ENCODE measurements at places on chromosomes 2 and 18.

DNA sequence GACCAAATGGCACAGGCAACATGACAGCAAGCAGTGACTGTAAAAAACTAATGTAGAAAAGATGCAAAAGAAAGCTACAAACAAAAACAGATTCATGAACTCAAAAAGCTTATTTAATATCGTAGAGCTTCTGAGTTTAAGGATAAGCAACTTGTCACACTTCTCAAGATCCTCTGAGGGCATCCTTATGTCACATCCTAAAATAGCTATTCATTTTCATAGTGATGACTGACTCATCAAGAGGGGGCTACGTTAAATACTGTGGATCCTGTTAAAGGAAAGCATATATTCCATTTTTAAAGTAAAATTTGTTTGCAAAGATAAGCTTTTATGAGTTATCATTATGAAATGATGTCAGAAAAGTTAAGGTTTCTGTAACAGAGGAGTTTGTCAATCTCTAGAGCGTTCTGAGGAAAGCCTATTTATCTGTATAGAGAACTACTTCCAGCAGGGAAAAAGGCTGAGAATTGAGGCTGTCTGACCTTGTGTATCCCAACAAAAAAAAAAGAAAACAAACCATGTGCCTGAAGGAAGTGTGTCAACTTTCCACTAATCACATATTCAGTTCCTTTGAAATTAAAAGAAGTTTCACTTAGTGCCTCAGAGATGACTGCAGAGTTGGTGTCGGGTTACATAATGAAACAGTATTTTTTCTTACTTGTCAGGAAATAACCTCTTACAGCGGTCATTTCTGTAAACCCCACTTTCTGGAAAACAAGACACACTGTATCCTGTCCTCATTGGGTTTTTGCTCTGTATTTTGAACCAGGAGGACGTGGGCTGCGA, 115.5 kb downstream of the ESCO1 start:
- DNase-seq, result no peak

DNA sequence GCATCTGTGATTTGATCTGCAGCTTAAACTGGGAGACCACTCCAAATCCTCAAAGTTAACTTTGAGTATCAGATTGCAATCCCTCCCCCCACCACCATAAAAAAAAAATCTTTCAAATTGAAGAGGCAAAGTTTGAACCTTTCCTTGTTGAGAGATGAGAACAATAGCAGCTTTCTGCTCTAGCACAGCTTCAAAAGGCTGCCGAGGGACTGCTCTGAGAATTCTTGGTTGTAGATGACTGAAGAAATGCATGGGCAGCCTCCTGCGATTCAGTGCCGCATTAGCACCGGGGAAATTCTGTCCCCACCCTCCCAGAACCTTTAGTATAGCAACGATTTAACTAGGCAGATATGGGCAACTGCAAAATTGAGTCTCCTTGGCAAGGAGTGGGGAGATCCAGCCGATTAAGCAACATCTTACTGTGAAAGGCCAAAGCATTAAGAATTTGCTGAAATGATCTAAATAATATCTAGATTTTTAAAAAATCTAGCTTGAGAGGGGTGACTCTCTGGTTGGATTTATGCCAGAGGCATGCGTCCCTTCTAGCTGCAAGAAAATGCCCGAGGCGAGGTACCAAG, 3.9 kb upstream of the SP5 start:
- DNase-seq, result no peak

- DNase-seq, result no peak
These were observed 13.2 kb downstream of the REV1 start for GRCh38 chr2:99476629-99477028.

DNA sequence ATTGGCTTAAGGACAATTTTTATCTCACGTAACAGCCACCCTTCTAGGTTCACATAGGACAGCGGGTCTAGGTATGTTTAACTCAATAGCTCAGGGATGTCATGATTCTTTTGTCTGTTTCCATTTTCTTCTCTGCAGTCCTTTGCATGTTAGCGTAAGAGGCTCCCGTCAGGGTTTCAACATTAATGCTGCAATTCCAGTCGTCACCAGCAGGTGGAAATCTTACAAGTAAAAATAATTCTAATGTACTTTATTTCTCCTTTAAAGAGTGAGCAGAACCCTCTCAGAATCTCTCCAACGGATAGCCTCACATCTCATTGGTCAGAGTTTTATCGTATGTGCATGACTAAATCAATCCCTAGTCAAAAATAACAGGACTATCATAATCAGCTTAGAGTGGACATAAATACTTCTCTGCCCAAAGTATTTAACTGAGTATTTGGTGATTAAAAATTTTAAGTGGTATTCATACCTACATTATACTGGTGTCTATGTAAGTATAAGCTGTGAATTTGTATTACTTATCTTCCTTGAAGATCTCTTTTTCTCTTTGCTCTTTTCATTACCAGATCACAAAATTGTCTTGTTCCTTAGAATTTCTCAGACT, 487.2 kb upstream of the GCFC2 start:
- DNase-seq, result no peak

GRCh38 chr18:36354989-36355388, 57.5 kb downstream of the FHOD3 start:
- no peak for DNase-seq

DNA sequence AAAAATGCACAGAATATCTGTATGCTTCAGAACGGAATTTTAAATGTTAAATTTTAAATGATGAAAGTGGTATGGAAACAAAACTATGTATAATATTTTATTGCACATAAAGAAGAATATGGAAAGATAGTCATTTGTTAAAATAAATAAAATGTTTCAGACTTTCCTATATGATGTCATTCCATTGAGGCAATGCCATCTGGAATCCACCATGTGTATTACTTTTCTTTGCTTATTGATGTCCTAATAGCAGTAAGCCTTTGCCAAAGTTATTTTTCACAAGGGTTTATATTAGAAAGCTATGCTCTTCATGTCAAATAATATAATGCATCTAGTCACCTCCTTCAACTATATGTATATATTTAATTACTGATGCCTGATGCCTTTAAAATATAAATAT, 601.6 kb upstream of the PKDCC start:
- no peak for DNase-seq

GRCh38 chr18:37869051-37869450, 303.5 kb upstream of the CELF4 start:
- no peak for DNase-seq

DNA sequence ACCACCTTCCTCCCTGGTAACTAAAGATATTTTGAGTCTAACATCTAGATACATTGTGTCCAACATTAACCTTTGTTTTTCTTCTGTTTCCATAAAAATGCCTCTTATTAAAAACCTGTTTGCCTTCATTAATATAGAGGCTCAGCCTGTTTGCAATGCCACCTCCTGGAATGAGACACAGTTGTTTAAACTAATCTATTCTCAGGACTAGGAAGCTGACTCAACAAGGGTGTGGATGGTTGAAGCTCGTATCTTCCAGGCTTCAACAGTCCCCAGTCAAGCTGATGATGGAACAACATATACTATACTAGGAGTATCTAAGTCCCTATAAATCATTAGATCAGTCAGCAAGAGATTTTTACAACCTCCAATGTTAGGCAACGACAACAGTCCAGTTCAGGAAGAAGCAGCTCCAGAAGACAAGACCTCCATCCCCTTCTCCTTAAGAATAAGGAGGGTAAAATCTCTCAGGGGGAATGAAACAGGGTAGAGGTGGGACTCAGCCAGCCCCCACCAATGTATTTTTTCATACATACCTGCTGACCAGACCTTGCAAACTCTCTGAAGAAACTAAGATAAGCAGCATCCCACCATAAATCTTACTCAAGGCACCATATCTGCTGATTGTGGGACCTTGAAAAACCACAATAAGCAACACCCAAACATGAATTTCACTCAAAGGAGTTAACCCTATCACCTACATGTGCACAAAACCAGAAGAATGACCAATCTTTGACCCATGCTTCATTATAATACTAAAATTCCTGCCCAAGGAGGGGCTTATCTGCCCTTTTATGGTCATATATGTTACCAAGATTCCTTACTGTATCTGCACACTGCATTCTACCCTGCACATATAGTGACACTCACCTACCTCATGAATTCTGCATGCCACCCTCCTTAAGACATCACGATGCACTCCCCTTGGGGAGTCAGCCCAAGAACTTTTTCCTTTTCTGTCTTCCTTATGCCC, 21.4 kb downstream of the ZNF24 start:
- DNase-seq, result no peak

GRCh38 chr18:13999231-13999630, 83.9 kb upstream of the MC2R start:
- DNase-seq, result no peak

GRCh38 chr18:31603315-31603714, 11.6 kb downstream of the TTR start:
- DNase-seq, result no peak

GRCh38 chr2:11629851-11630250, 40.1 kb downstream of the NTSR2 start:
- DNase-seq, result no peak

DNA sequence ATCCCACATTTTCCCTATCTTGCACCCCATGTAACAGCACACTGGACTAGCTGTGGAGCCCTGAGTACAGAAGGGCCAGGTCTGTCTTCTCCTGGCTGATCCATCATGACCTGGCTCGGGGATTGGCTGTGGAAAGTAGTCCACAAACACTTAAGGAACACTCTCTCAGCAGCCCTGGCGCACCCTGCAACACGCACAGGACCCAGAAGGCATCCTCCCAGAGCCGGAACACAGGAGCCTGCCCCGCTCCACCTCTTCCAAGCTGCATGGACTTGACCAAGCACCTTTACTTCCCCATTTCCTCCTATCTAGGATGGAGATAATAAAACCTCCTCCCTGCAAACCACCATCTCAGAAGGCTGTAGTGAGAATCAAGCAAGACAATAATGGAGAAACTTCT, 151.7 kb downstream of the CTIF start:
- DNase-seq, result no peak

- DNase-seq, result no peak
These were observed 35.8 kb upstream of the AFF3 start for GRCh38 chr2:100178085-100178788.

- DNase-seq, result no peak
These were observed 62.5 kb upstream of the BCL2L11 start for GRCh38 chr2:111058264-111058663.

- no peak for DNase-seq
These were observed 88.1 kb downstream of the OXER1 start for GRCh38 chr2:42675815-42676214.

DNA sequence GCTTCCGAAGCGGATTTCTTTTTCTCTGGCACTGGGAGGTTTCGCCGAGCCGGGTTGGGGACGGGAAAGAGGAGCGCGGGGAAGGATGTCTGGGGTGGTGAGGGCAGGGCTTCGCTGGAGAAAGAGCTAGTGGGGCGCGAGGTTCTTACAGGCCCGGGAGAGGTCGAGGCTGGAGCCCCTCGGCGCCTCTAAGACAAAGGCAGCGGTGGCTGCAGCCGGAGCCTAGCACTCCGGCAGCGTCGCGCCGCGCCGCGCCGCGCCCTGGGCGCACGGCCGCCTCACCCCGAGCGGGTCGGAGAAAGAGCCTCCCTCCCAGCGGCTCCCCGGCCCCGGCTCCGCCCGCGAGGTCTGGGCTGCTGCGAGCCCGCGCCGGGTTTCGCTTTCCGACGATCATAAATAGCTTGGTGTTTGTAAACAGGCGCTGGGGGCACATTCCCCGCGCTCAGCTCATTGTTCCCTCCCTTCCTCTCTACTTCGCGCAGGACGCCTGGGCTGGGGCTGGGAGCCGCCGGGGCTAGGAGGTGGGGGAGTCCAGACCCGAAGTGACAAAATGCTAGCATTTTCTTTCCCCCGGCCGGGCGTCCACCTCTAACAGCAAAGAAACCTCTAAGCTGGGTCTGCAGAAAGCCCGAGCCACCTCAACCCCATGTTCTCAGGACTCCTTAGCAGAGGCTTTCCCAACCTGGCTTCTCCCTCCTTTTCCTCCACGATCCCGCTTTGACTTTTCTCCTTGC, 813 bp upstream of the MEIS1 start:
- peak; percentile 69 for DNase-seq

GRCh38 chr2:150900913-150901312, 360.8 kb downstream of the RBM43 start:
- DNase-seq, result no peak

GRCh38 chr18:9066358-9066757, 36.1 kb upstream of the NDUFV2 start:
- no peak for DNase-seq

GRCh38 chr2:170235860-170236679, 58.1 kb downstream of the MYO3B start:
- DNase-seq, result peak; percentile 4

DNA sequence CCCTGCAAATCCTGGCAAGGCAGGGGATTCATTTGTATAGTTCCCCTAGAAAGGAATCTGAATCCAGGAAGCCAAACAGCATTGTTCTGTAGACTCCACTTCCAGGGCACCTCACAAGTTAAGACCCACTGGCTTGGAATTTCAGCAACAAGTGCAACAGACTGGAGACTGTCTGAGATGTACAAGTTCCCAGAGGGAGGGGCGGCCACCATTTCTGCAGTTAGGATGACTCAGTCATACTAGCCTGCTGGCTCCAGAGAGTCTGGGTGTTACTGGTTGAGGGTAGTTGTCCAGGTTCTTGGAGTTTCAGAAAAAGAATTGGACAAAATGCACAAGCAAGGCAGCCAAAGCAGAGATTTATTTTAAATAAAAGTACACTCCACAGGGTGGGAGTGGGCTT, 384.2 kb downstream of the DSC3 start:
- no peak for DNase-seq

- DNase-seq, result no peak
These were observed 140.8 kb downstream of the SEPTIN10 start for GRCh38 chr2:109472974-109473373.

DNA sequence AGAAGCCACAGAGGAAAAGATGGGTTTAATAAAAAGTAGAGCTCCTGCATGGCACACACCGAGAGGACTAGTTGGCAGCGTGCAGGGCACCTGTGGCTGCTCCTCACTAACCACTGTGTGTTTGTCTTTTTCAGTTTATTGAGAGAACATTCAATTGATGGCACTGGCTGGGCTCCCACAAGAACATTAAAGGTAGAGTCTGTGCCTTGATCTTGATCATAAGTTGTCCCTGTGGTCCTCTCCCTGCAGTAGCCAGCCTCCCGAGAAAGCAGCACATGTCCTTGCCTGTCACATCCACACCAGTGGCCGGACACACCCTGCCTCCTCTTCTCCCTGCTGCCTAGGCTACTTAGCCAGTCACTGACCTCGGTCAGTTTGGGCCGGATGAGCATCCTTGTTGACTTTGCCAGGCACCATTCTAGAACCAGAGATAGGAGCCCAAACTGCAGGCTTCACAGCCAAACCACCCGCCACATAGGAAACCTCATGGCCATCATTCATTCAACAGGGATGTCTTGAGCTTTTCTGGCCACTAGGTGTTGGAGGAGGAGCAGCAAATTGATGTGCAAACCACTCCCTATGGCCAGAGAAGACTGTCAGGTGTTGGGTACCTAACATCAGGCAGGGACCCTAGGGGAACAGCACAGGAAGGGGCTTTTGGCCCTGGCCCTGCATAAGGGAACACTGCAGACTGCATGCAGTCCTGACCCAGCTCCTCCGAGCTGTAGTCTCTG, 30.2 kb upstream of the SCLY start:
- DNase-seq, result no peak

Data from hypothalamus (tissue), 51 donors.